CD14-positive monocyte (primary cell): ENCODE measurements at places on chromosomes 6 and 20. TPM values are rescaled to one million over a fixed set of nuclear protein-coding genes. Genes with fewer than 3 reads are reported as not detected.

The PNPLA1 gene
- 3.8 and 4.3 TPM in 2 replicates for polyA plus RNA-seq

The DACT2 gene
- polyA plus RNA-seq = not detected

The PAK5 gene
- not detected for polyA plus RNA-seq

The IBTK gene
- 2.2 and 7.0 TPM in 2 replicates for polyA plus RNA-seq

The ID4 gene
- polyA plus RNA-seq = not detected in 2 replicates

The CTSA gene
- polyA plus RNA-seq = 489 and 505 TPM in 2 replicates

The RTN4IP1 gene
- polyA plus RNA-seq = 4.5 TPM

The RPP21 gene
- polyA plus RNA-seq = 63.6 TPM

The TBX18 gene
- polyA plus RNA-seq = 0.01 TPM in 1 of 2 replicates, not detected in the other

The BPIFA1 gene
- polyA plus RNA-seq = not detected in 2 replicates

The C6orf136 gene
- 18.4 and 18.7 TPM in 2 replicates for polyA plus RNA-seq

The RNF5 gene
- polyA plus RNA-seq = 34.6 and 62.2 TPM in 2 replicates

The CST2 gene
- not detected for polyA plus RNA-seq
